ENCODE measurements at places on chromosomes 11 and 22. TPM values are rescaled to one million over a fixed set of nuclear protein-coding genes. Genes with fewer than 3 reads are reported as not detected.

RTN4RL2 gene
- 0.29 TPM for total RNA-seq

DNA sequence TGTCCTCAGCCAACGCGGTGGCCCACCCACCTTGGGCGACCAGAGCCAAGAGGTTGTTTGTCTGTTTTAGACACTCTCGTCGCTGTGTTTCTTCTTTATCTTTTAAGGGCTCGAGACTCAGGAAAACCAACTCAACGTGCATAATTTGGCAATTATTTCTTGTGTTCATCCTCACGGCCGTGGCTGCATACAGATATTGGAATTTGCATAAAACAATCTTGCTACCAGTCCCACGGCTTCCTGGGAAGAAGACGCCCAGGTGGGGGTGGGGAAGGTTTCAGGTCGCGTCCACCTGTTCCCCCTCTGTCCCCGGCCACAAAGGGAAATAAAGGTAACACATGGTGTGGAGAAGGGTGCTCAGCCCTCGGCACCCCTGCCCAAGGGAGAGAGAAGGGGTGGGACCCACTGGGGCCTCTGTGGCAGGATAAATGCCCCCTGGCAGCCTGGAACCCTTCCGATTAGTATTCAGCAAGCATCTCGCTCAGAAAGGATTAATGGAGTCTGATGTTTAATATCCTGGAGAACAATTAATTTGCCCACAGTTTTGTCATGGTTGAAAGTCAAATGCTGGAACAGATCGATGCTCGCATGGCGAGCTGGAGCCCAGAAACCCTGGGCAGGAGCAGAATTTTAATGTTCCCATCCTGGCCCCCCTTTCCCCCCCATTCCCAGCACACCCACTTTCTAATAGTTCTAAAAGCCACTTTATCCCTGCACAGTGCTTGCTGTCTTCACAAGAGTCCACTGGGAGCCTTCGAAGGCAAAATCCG, 359.7 kb downstream of the MN1 start:
- no peak for DNase-seq
- peaks cover 51% of the 10 kb centered on the region for H3K27me3 ChIP-seq
- no peak overlapping the region for H3K4me3 ChIP-seq
- H3K36me3 ChIP-seq: no peaks in the 10 kb centered on the region
- H3K4me1 ChIP-seq: no peaks in the 10 kb centered on the region

DNA sequence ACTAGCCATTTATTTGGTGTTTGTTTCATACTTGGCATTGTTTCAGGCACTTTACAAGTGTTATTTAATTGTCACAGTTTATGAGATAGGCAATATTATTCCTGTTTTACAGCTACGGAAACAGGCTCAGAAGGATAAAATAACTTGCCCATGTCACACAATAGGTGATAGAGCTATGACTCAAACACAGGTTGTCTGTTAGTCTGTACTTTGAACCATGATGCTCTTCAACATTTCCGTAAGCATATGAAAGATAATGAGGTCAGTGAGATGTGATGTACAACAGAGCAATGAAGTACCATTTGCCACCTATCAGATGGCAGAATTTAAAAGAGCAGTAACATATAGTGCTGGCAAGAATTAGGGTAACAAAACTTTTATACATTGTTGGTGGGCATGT, 15.3 kb downstream of the TUG1 start:
- H3K4me3 ChIP-seq: no peak overlapping the region
- no peak overlapping the region for H3K27ac ChIP-seq
- no peaks in the 10 kb centered on the region for H3K36me3 ChIP-seq
- no peaks in the 10 kb centered on the region for H3K27me3 ChIP-seq
- H3K4me1 ChIP-seq: no peaks in the 10 kb centered on the region

DNA sequence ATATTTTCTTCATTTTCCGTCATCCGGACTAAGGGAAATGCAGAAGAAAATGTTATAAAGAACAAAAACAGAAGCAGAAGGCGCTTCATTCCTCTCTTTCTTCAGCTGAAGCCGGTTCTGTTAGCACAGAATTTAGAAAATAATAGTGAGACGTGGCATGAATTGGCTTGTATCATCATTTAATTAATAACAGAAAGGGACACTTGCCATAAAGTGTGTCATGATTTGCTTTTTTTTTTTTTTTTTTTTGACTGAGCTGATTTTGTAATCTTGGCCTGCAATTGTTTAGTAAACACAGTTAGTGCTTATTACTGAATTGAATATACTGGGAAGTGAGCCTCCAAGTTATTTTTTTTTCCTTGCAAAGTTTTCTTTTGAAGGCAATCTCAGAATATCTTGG, at the start of gene MMP27:
Gene MMP27 (minus strand): TSS at position 144 of the 400 bp plus-strand sequence. CDS start 55 bp downstream, at position 89.
- H3K27me3 ChIP-seq: peaks cover 9% of the 10 kb centered on the region
- H3K4me1 ChIP-seq: no peaks in the 10 kb centered on the region
- H3K27ac ChIP-seq: no peak within 1 kb of the TSS
- H3K4me3 ChIP-seq: no peak within 1 kb of the TSS
- no peaks in the 10 kb centered on the region for H3K36me3 ChIP-seq
- DNase-seq: peak; percentile 4

GRCh38 chr11:112163875-112164685, at the start of gene IL18:
TSS of gene IL18 (minus strand) at chr11:112164094. CDS start at chr11:112155053, 9,041 bp downstream.
- peaks cover 25% of the 10 kb centered on the region for H3K4me1 ChIP-seq
- H3K27me3 ChIP-seq: no peaks in the 10 kb centered on the region
- no peak for DNase-seq
- H3K36me3 ChIP-seq: no peaks in the 10 kb centered on the region
- no peak within 1 kb of the TSS for H3K4me3 ChIP-seq
